HT-29 (cell line): ENCODE measurements at places on chromosomes 2 and 18. TPM values are rescaled to one million over a fixed set of nuclear protein-coding genes. Genes with fewer than 3 reads are reported as not detected.

DNA sequence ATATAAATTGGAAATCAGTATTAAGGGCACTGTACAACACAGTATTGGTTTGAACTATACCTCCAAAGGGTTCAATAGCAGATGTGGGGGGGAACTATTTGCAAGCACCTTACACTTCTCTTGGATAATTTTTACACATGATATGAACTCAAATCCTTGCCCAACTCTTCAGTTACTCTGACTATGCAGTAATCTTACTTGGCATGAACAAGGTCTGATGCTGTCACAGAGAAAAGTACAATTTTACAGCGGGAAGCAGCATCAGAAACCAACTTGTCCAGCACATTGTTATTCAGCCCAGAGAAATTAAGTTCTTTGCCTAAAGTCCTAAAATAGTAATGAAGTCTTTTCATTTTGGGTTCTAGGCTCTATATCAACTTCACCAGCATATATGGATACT, 98.2 kb downstream of the ZNF521 start:
- no peak for DNase-seq

DNA sequence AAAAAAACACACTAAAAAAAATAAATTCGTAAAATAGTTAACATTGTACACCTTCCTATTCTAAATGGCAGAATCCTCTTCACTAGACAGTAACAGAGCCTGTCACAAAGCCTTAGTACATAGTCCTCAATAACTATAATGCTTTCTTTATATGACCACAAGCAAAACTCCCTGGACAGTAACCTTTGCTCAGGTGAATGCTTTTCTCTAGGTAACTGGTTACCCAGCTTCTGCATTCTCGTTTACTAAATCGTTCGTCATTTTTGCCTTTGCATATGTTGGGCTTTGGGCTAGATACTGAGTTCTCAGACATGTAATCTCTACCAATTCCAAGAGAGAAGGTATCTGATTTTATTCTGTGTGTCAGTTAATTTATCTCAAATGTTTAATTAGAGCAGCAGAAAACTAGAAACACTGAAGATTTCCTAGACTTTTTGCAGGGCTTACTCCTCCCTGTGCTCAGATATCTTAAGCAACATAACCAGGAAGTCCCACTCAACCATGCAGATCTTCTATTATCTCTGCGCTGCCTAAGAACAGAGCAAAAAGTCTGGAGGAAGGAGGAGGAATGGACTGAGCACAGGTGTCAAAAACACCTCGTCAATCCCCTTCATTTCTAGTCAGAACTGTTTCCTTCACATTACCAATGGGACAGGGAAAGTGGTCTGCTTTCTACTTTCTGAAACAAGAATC, 247.7 kb downstream of the SOCS6 start:
- no peak for DNase-seq

PCARE gene
- total RNA-seq, result not detected in 2 replicates

GRCh38 chr2:239095460-239096081, 247.7 kb downstream of the TWIST2 start:
- no peak for DNase-seq
